ENCODE measurements at places on chromosomes 4 and X.

DNA sequence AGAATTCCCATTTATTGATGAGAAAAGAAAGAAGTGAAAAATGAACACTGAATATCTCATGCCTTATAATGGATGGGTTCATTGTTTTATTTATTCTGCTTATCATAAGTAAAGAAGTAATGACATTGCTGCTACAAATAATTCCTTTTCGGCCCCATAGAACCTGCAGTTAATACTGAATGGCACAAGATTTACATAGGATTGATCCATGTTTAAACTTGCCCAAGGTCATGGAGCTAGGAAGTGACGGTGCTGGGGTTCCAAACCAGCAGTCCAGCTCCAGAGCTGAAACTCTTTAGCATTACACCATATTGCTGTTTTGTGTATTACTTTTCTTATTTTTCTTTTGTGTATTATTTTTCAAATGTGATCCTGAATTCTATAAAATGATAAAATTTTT, 30.2 kb upstream of the PRSS48 start:
- no peak for DNase-seq

- no peak for DNase-seq
Observed at GRCh38 chr4:95190751-95191436, 357.9 kb downstream of the UNC5C start.

DNA sequence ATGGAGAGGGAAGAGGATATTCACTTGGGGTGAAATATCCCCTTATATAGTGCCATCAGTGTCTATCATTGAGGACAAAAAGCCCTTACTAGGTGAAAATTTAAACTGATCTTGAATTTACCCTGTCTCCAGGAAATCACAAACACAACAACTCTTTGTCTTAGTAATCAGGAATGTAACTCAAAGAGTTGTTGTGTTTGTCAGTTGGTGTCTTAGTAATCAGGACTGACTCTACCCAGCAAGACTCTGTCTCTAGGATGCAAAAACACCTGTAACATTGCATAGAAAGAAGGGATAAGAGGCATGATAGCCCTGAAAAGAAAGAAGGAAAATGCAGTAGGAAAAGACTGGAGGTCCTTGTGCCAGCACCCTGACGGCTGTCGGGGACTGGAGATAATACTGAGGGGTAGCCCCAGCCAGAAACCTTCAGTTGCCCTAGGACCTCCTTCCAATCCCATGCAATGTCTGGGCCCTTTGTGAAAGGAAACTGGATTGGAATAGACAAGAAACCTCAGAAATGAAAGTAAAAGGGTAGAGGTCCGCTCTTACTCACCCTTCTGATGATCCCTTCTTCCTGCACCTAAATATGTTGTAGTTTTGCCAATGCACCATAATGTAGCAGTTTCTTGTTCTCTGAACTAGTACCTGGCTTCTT, 45.3 kb downstream of the HMGB2 start:
- DNase-seq, result no peak

- no peak for DNase-seq
Observed at GRCh38 chr4:38223306-38223705, 263.1 kb downstream of the PTTG2 start.

DNA sequence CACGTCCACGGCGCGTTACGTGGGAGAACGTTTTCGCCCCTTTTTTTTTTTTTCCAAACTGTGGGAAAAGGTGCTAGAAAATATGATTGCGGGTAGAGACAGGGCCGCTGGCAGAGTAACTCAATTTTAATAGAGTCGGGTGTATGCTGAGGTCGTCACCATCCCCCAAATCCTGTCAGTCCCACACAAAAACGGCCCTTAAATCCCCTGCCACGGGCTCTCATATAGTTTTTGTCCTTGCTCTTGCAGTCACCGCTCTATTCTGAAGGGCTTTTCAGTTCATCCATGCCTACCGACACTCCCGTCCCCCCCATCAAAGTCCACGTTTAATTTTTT, 796 bp upstream of the MED14 start:
- no peak for DNase-seq

DNA sequence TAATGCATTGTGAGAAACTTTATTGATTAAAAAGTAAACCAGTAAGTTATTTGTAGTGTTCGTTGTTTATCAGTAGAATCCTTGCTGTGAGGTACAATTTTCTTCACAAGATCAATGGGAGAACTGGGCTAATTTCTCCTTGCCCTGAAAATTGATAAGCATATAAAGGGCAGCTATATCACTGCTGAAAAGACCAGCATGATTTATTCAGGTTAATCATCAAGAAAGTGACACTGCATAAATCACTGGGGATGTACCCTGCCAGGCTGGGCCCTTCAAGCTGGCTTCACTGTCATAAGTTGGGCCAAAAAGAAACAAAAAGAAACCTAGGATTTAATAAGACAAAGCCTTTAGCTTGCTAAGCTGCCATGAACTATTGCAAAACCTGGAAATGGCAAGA, 746.7 kb downstream of the STPG2 start:
- DNase-seq, result no peak

DNA sequence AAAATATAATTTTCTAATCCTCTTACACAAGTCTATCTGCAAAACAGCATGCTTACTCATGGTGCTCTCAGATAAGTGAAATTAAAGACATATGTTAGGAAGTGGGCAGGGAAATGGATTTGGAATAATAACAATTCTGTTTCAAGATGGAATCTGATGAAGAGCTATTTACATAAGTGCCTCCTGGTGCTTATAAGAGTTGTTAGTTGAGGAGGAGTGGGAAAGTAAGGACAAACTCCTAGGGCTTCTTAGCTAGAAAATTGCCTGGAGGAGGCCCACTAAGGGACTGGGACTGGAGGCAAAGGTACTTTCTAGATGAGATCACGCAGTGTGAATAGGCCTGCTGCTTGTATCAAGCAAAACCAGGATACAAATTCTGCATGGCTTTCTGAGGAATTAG, 939.8 kb downstream of the GLUD2 start:
- no peak for DNase-seq

- no peak for DNase-seq
Observed at GRCh38 chr4:186068581-186069348, at the start of gene TLR3. Gene TLR3, plus strand, starts transcription at chr4:186069156. Its CDS starts 7,464 bp downstream, at chr4:186076620.

DNA sequence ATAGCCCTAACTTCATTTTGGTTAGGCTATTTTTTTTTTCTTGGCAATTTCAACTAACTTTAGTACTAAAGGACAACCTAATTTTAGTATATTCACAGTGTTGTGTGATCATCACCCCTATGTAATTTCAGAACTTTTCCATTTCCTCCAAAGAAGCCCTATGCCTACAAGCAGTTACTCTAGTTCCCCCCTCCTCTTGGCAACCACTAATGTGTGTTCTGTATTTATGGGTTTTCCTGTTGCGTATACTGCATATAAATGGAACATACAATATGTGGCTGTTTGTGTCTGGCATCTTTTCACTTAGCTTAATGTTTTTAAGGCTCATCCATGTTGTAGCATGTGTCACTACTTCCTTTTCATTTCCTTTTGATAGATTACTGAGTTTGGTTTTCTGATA, 57.6 kb downstream of the N4BP2 start:
- DNase-seq, result no peak

- DNase-seq, result no peak
Observed at GRCh38 chrX:42246814-42247213, 323.5 kb upstream of the CASK start.

DNA sequence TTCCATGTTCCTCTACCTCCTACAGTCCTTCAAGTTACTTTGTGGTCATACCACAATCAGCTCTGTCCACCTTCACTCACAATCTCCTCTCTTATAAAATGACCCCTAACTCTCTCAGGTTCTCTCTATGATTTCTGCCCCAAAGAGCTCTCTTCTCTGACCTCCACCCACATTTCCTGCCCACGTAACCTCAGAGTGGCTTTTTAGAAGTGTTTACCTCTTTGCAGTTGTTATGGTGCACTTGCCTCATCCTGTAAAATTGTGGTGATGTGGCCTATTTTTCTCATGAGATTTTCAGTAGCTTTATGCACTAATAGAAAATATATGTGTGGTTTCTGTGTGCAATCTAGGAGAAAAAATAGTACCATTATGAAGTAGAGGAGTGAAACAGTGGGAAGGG, 215.8 kb downstream of the PACRGL start:
- no peak for DNase-seq

GRCh38 chr4:16365036-16365569, 138.8 kb upstream of the TAPT1 start:
- no peak for DNase-seq

GRCh38 chr4:164204434-164204833, 549.5 kb upstream of the SMIM31 start:
- DNase-seq, result no peak

- DNase-seq, result no peak
Observed at GRCh38 chrX:7316280-7316679, 168.3 kb upstream of the PUDP start.

GRCh38 chrX:1531096-1531890, 5.7 kb downstream of the P2RY8 start:
- DNase-seq, result no peak

GRCh38 chr4:87117732-87118075, 102.7 kb downstream of the KLHL8 start:
- no peak for DNase-seq

DNA sequence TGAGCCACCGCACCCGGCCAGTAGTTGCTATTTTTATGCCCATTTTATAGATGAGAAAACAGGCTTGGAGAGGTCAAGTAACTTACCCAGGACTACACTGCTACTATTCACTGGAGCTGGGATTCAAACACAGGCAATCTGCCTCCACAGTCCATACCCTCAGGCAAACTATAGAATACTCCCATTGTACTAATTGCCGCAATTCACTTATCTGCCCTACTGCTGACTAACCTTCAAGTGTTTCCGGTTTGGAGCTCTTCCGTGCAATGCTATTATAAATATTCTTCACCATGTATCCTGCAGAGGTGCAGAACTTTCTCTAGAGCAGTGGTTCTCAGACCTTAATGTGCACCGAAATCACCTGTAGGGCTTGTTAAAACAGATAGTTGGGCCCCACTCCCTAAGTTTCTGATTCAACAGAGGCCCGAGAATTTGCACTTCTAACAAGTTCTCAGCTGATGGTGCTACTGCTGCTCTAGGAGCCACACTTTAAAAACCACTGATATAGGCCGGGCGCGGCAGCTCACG, 1.9 kb upstream of the G3BP2 start:
- no peak for DNase-seq

- DNase-seq, result no peak
Observed at GRCh38 chr4:164730705-164731393, 23.1 kb upstream of the SMIM31 start.

DNA sequence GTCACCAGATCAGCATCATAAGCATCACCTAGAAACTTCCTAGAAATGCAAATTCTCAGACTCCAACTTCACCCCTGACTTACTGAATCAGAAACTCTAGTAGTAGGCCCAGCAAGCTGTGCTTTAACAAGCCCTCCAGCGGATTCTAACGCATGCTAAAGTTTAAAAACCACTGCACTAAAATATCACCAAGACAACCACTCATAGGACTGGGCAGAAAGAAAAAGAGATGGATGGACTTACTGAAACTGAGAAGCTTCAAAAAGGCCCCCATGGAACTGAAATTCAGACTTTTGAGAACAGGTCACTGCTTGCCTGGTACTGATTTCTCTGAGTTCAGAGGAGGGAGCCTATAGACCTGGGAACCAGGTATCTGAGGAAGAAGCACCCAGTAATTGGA, 40.1 kb downstream of the FAM241A start:
- no peak for DNase-seq

GRCh38 chrX:43345166-43345565, 310.9 kb upstream of the MAOA start:
- no peak for DNase-seq

- DNase-seq, result no peak
Observed at GRCh38 chr4:80307774-80308465, 27.6 kb upstream of the CFAP299 start.

DNA sequence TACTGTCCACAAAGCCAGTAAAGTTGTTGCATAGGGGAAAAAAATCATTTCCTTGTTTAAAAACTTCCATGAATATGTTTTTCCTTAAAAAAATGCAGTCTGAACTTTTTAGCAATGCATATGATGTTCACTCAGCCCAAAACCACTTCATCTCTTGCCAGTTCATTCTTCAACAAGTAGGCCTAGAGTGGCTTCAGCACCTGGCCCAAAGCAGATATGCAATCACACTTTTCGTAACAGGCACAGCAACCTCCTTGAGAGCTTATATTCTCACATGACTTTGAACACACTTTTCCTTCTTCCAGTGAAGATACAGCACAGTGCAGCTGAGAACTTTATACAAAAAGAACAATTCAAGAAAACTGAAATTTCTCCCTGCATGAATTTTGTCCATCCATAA, 128.6 kb downstream of the ADAMTS3 start:
- no peak for DNase-seq

- DNase-seq, result no peak
Observed at GRCh38 chrX:96407072-96407471, 277.6 kb upstream of the DIAPH2 start.

GRCh38 chrX:37424000-37424429, 74.9 kb downstream of the PRRG1 start:
- no peak for DNase-seq

GRCh38 chr4:42416017-42416416, 18.7 kb downstream of the SHISA3 start:
- DNase-seq, result no peak

GRCh38 chr4:45927641-45928040, 196.2 kb downstream of the GABRG1 start:
- no peak for DNase-seq

DNA sequence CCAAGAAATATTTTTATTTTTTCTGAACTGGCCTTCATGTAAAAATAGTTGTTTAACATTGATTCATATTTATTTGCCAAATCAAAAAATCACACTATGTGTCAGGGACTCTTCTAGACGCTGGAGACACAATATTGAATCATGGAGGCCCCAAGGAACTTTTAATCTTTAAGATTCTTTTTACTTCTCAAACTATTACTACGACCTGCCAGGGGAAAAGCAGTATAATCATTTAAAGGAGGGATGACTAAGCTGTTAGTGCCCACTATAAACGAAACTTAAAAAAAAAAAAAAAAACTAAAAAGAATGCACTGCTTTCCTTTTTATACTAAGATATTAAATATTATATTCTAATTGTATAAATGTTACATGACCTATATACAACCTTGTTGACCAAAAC, 84.7 kb downstream of the PPA2 start:
- no peak for DNase-seq

DNA sequence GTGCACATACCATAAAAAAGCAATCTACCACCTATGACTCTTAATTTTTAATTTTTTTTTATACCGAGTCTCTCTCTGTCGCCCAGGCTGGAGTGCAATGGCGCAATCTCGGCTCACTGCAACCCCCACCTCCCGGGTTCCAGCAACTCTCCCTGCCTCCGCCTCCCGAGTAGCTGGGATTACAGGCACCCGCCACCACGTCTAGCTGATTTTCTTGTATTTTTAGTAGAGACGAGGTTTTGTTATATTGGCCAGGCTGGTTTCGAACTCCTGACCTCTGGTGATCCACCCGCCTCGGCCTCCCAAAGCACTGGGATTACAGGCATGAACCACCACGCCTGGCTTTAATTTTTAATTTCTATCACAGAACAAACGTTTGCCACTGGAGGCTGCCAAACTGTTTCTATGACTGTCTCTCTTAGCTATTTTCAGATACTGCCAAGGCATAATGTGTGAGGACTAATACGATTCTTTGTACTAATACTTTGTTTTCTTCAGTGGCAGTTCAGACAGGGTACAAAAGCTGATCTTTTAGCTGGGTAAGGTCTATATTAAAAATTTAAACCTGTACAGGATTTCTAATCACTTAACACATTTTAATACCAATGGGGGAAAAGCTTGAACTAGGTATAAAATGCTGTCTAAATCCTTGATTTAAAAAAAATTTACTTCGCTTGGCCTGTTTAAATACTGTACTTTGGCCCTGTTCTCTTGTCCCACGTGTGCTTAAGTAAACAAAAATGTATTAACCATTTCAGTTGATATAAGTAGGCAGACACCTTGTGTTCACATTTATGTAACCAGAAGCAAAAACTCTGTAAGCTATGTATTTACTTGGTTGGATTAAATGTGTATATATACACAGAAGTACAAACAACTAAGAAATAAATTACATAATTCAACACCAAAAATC, 2.3 kb downstream of the PGRMC2 start:
- no peak for DNase-seq

All from stimulated activated CD4-positive, alpha-beta T cell treated with anti-CD3 and anti-CD28 coated beads, Interleukin-1b, Interleukin-23, amount 100 ng/mL, for 1 hour (primary cell).